ENCODE measurements at places on chromosomes 11 and 22.

DNA sequence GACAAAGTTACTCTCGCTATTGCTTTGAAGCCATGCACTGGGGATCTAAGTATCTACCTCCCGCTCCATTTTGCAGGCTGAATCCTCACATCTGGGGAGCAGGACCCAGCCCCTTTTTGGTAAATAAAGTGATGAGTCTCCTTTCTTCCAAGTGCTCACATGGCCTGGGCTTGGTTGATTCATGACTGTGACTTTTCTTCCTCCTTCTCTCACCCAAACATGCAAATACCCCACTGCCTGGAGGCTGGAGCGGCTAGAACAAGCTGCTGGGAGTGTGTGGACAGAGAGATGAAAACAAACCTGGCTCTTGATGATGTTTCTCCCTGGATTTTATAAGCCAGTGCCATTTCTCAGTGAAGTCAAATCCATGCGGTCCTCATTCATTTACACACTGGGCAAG is 72.7 kb downstream of the TRIM29 start:
- DNase-seq, result no peak

- no peak for DNase-seq
Observed at GRCh38 chr11:134802116-134802515, 390.1 kb upstream of the B3GAT1 start.

DNA sequence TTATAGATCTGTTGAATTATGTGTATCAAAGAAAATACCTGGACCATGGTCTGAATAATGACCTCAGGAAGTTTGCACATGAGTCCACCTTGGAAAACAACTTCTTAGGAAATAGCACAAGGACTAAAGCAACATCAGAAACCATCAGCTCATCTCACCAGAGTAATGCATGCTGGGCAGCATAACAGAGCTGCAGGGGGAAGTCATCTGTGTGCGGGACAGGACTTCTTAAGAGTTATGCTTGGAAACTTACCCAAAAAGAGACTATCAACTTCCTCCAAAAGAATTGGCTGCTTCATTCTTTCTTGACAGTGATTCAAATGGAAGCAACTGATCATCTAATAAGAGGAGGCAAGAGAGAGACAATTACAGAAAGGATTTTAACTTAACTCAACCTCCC is 2.5 kb downstream of the OR56B4 start:
- no peak for DNase-seq

- DNase-seq, result no peak
Observed at GRCh38 chr22:45880716-45881523, 96.0 kb downstream of the WNT7B start.

DNA sequence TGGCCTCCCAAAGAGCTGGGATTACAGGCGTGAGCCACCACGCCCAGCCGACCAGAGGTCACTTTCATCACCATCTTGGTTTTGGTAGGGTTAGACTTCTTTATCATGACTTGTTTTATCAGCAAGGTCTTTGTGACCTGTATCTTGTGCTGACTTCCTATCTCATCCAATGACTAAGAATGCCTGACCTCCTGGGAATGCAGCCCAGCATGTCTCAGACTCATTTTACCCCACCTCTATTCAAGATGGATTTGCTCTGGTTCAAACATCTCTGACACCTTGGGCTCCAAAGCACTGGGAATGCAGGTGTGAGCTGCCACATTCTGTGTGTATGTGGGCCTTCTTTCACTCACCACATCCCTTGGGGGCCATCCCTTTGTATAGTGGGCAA is 5.1 kb upstream of the TALDO1 start:
- DNase-seq, result no peak

GRCh38 chr22:49072996-49073645 is 754.6 kb downstream of the BRD1 start:
- no peak for DNase-seq

GRCh38 chr22:29265929-29266328 is 1.9 kb downstream of the RHBDD3 start:
- DNase-seq, result no peak

- no peak for DNase-seq
Observed at GRCh38 chr22:39658367-39658766, 87.8 kb downstream of the CACNA1I start.

DNA sequence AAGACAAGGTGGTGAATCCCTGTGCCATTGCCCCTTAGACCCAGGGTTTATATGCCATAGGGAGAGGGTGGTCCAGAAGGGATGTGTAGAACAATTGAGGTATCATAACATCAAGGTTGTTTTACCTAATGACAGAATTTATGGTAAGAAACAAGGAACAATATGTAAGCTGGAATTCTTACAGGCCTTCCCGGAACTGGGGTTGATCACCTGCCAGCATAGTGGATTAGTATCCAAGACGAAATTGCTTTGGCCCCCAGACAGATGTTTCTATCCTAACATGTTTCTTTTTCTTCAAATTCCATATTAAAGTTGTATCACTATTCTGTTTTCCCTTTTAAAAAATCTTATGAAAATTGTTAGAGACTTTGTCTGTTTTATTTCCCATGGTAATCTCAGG is 343.8 kb upstream of the ANO3 start:
- no peak for DNase-seq

DNA sequence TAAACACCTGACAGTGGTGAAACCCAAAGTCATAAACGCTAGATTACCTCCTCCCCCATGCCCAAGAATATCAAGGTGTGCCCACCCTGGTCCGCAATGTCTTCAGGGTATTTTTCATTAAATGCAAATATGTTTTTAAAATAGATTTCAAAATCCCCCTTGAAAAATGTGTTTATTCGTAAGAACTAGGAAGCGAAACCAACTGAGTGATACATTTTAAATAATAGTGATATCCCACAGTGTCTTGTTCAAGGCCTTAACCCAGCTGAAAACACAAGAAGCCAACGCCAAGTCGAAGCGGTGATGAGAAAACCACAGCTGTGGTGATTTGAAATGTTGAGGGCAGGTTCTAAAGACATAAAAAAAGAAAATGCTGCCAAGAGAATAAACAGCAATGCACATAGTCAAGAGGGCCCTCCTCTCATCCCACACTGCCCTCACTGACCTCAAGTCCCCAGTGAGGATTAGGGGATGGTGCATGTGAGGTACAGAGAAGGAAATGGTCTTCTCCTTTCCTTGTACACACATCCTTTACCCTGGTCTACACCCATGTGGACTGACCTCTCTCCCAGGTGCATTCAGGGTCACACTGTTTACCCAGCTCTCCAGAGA is 25.5 kb downstream of the KCNJ1 start:
- DNase-seq, result no peak

GRCh38 chr11:92653454-92653853 is 316.0 kb upstream of the MTNR1B start:
- no peak for DNase-seq

GRCh38 chr11:68652683-68653156 is 31.6 kb upstream of the GAL start:
- DNase-seq, result no peak

- DNase-seq, result no peak
Observed at GRCh38 chr11:34616830-34617504, 3.9 kb upstream of the EHF start.

DNA sequence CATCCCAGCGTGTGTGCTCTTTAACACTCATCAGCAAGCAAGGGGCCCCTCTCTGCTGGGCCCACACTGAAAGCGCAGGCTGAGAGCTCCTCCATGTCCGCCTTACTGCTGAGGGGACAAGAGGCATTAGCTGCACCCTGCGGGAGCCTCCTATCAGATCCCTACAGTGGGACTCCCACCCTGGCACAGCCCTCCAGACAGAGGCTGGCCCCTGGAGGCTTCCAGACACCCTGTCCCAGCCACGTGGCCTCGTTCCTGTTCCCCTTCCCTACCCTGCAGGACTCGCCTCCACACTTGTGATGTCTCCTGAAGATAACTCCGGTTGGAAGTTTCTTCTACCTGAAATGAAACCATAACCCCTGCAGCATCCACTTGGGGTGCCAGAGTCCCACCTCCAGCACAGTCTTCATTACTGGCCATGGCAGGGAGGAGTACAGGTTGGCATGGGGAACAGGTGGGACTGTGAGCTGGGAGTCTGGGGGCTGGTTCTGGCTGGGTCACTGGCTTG is 5.0 kb upstream of the SH3BP1 start:
- no peak for DNase-seq

DNA sequence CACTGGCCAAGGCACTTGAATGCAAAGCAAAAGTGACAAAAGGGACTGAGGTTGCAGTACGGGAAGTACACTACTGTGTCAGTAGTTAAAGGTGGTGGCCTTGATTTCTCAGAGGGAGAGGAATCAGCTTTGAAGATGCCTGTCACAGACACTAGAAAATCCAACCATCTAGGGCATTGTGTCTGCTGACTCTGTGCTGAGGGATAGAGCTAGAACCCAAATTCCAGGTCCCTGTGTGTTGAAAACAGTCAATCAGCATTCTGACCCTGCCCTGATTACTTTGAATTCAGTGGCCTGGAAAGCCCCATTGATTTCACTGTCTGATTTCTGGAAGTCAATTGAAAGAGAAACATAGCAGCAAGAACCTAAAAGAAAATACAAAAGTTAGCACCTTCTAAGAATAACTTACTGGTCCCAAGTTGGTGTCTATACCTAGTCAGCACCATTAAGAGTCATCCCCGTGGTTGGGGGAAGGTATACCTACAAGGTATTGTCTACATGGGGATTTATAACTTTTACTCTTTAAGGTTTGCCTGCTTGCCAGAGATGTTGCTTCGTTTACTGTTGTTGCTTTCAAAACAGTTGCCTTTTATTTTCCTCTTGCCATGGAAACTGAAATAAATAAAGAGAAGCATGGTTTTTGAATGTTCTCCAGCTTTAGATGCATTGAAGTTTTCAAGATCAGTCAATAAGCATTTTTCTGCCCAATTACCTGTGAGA is 97.3 kb downstream of the PDHX start:
- DNase-seq, result no peak

GRCh38 chr22:38243007-38243765 is 29.6 kb downstream of the TMEM184B start:
- peak; percentile 85 for DNase-seq

- DNase-seq, result no peak
Observed at GRCh38 chr22:37498289-37498909, 12.2 kb upstream of the MFNG start.

GRCh38 chr11:59698506-59698905 is 15.1 kb downstream of the OR10V1 start:
- no peak for DNase-seq

DNA sequence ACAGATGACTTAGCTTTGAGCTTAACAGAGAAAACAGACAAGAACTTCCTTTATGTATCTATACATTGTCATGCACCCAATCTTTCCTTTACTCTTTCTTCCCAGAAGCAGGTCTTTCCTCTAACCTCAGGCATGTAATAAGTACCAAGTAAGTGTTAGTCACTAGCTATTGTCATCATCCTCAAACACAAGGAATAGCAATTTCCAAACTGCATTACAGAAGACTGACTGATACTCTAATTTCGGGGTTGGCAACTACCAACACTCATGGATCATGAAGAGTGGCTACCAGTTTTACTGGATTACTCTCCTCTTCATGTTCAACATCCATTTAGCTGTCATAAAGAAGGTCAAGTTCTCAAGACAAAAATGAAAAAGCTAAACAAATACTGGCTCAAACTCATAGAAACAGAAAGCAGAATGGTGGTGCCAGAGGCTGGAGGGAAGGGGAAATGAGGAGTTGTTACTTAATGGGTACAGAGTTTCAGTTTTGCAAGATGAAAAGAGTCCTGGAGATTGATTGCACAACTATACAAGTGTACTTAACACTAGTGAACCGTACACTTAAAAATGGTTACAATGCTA is 111.6 kb downstream of the SIK3 start:
- DNase-seq, result no peak

DNA sequence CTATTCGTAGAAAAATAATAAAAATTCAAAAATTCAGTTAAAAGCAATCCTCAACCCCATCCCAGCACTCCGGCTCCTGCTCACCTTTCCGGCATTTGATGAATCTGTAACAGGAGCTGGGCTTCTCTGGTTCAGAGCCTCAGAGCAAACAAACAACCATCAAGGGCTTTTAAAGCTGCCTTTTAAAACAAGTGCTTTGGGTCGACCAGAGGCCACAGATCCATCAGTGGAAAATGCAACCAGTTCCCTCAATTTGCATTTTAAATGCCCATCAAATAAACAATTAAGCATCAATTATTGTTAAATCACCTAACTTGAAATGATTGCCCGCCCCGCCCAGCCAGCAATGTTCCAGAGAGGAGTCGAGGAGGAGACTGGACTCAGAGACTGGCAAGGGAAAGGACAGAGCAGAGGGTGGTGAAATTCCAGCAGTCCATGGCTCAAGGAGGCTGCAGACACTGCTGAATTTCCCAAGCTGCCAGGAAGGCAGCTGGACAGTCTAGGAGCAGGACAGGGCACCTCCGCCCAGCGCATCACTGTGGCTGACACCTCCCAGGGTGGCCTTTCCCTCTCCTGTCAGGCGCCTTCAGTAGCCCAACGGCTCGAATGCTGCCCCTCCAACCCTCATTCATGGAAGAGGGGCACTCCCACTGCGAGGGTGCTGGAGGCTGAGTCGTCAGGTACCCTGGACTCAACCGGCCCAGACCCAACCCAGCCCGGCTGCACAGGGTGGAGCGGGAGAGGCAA is 7.5 kb downstream of the FXYD6 start:
- no peak for DNase-seq

GRCh38 chr11:78560153-78560552 is 14.5 kb downstream of the NARS2 start:
- no peak for DNase-seq

DNA sequence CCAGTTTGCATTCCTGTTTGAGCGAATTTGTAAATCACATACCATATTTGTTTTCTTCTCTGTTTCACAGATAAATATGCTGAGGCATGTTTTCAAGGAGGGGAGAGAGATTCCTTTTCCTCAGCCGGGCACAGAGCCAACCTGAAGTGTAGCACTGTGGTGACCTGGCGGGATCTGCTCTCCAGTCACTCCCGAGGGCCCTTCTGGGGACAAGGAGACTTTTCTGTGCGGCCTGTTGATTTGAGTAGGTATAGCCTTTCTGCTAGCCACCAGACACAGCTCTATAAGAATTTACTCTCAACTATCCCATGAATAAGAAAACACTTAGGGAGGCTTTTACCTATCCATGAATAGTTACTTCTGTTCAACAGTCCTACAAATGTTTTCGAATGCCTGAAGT is 63.5 kb upstream of the FDX1 start:
- no peak for DNase-seq

DNA sequence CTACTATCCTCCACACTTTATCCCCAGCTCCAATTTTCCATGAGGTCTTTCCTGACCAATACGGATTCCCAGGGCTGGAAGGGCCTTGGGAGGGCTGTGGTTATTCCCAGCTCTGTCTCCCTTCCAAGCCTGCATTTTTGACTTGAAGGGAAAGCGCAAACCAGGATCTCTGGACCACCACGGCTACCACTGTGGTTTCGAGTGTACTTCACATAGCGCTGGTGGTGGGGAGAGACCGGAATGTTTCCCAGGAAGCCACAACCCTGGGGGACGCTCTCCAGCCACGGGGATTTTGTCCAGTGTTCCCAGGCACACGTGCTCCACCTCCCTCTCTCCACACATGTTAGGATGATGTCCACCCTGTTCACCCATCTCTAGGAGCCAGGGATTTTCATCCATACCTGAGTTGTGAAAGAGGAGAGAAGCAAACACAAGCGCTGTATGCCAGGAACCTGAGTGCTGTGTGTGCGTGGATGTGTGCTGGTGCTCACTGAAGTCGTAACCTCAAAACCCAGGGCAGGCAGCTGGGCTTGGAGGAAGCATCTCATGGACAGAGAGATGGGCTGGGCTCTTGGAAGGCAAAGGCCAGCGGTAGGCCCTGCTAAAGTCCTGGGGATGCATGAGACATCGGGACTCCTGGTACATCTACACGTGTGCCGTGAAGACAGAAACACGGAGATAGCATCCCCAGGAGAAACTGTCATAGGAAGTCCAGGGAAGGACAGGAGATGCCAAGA is 1.3 kb upstream of the NPTXR start:
- DNase-seq, result no peak
